ENCODE measurements at places on chromosomes 3 and 15.

DNA sequence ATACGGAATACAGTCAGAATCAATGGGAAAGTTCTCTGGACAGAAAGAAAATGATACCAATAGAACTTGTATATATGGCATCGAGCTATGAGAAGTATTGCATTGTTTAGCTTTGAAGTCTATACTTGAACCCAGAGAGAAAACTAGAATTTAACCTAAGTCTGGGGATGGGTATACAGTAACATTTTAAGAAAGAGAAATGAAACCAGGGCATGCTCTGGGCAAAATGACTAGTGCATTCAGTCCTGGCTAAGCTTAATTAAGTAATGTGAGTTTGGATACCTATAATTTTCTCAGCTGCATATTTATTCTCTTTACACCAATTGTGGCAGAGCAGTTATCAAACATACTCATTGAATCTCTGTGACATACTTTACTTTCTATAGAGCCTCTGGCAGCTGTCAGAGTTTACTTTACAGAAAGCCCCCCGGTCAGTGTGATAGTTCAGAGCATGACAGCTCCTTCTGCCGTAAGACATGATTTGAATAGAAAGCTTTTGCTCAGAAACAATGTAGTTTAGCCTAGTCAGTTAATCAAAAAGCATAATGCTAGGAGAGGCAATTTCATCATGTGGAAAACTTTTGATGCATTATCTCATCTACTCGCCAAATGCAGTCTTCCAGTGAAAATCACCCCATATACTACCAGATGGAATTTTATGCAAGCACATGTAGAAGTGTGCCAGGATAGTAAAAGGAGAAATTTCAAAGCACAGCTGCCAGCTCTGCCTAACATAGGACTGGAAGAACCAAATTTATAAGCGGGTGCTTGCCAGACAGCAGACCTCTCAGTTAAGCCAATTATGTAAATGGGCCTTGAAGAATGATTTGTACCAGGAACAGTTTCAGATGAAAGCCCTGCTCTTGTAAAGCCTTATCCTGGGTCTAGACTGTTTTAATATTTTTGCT, 40.7 kb downstream of the OXSM start:
- no peak for DNase-seq

- DNase-seq: peak; percentile 17
Observed at GRCh38 chr3:51706788-51707731, at the start of gene GRM2. TSS of gene GRM2 (plus strand) at chr3:51707068. CDS start at chr3:51708984, 1,916 bp downstream.

GRCh38 chr15:84987949-84988624, 6.4 kb downstream of the PDE8A start:
- no peak for DNase-seq

DNA sequence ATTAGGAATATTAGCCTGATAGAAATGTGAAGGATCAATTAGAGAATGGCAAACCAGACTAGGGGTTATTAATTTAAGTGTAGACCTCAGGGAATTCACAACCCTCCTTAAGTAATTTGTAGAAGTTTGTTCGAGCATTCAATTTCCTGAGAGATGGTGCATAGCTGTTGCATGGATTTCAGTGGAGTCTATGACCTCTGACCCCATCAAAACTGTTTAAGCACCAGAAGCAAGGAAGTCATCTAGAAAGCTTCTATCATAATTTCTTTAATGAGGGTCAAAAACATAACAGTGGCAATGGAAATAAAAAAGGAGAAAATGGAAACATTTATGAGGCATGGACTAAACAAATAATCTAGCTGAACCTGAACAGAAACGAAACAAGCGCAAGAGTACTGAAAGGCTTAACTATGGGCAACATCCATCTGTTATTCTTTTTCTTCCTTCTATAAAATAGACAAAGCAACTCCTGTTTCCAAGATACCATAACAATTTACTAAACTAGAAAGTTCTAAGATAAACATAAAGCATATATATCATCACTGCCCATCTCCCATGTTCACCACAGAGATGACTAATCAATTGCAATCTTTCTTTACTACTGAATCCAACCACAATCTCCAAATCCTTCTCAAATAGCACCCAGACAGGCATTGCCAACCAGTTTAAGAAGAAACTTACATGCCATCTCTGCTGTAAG, 151.4 kb downstream of the THRB start:
- DNase-seq: no peak

DNA sequence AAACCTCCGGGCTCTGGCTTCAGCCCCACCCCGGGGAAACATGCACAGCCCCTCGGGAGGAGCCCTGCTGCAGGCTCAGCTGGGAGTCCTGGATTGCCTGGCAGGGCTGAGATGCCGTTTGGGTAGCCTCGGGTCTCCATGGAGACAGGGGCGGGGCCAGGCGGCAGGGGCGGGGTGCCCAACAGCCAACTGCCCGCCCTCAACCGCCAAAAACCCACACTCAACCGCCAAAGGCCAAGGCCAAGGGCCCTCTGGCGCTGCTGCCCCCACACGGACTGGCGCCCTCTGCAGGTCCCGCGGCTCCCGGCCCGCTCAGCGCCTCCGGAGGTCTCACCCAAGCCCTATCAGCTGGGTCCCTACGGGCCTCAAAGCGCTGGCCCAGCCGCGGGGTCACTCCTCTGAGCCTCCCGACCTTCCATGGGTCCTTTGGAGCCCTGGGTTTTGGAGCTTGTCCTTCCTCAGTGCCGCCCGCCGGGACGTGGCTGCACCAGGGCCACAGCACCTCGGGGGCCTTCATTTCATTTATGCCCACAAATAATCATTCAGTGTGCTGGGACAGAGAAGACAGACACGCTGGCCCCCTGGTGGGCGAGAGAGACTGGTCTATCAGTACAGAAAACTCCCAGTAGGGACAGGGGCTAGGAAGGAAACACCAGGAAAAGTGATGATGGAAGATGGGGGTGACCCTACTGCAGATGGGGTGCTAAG, 33.5 kb upstream of the ACAD9 start:
- peak; percentile 85 for DNase-seq

- no peak for DNase-seq
Observed at GRCh38 chr3:55621026-55621422, 133.9 kb upstream of the WNT5A start.

DNA sequence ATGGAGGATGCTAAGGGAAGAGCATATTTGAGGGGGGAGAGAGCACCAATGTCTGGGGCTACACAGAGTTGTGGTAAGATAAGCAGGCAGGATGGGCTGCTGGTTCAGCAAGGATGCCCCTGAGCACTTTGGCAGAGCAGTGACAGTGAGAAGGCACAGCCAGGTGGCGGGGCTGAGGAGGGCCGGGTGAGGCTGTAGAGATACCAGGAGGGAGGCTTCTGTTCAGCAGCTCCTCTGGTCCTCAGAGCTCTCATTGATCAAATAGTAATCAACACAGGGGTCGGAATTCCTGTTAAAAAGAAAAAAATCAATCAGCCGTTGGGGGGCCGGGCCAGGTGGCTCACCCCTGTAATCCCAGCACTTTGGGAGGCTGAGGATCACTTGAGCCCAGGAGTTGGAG, 11.5 kb upstream of the XIRP1 start:
- no peak for DNase-seq

- DNase-seq: no peak
Observed at GRCh38 chr3:189780546-189781270, 149.5 kb downstream of the TP63 start.

GRCh38 chr3:157284688-157285087, 124.7 kb upstream of the CCNL1 start:
- no peak for DNase-seq

GRCh38 chr15:52617026-52617425, 48.2 kb upstream of the ARPP19 start:
- no peak for DNase-seq

DNA sequence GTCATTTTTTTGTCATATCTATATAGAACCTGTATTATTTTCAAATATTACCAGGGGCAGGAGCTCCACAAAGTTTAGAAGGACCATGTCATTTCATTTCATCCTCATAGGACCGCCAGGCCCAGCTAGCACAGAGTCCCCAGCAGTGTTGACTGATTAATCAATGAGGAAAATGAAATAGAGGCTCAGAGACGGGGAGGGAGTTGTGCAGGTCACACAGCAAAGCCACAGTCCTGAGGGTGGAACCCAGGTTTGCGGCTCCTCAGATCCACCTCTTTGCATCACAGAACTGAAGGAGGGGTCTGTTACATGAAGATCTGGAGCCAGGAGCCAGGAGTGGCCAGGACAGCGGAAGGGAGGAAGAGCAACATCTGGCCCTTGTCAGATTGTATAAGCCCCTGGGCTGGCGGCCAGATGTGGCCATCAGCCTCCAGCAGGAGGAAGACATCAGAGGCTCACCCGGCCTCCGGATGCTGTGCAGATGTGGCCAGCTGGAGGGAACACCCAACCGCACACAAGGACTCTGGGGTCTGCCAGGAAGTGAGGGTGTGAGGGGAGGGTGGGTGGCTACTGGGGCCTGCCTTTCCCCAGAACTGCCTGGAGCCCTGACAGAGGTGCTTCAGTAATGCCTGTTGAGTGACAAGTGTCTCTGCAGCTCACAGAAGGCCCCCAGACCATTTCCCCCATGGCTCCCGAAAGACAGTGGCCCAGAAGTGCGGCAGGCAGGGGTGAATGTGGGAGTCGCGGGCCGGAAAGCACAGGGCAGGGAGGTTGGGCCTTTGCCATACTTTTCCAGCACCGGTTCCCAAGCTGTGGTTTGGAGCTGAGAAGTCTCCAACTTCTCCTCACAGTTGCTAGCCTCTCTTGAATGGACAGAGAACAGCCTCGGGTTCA, 21.3 kb downstream of the EFCC1 start:
- DNase-seq: no peak

DNA sequence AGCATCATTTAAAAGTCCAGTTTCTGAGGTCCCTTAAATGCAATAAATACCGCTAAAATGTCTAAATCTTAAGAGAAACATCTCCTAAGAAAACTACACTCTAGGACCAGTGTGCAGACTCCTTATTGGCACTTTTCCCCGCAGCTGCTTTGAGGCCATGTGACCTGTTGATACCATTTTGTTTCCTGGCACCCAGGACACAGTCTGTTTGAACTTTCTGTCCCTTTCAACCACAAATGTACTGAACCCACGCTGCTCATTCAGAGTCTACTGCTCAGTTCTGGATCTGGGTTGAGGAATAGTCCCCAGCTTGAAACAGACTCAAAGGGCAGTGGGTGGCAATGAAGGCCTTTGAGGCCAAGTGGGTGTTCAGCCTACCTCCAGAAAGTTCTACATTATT, 17.1 kb downstream of the LDHAL6B start:
- no peak for DNase-seq

DNA sequence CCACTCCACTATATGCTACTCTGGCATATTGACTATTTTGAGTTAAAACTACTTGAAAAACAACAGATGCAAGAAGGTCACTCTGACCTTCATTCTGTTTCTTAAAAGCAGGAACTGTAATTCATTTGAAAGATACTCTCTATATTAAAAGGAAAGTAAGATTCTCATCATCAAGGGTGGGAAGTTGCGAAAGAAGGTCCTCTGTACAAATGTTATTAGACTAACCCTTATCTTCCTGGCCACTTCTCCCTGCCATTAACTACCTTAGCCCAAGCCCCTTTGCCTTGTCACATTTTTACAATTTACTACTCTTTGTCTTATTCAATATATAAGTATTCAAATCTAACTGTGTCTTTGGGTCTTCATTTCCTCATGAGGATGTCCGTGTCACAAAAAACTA, 16.1 kb downstream of the SIDT1 start:
- DNase-seq: no peak

- no peak for DNase-seq
Observed at GRCh38 chr3:23203708-23204330, 692 bp downstream of the UBE2E2 start.

DNA sequence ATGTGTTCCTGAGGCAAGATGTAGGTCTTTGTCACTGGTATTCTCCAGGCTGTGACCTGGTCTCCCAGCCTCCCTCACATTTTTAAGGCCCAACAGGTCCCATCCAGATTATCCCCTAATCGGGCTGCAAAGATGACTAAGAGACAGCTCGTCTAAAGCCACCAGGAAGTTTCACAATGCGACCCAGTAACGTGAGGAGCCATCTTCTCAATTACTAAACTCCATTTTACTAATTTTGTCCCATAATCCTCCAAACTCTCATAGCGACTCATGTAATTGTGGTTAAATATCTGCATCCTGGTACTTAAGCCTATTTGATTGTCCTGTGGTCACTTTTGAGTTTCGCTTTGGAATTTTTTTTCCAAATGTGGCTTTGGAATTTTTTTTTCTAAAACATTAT, 8.7 kb upstream of the PLA2G4F start:
- no peak for DNase-seq

- DNase-seq: no peak
Observed at GRCh38 chr15:36595611-36596010, 16.2 kb downstream of the CDIN1 start.

GRCh38 chr3:132404276-132404675, 13.0 kb upstream of the DNAJC13 start:
- DNase-seq: no peak

- DNase-seq: no peak
Observed at GRCh38 chr15:47870956-47871625, 153.8 kb downstream of the SEMA6D start.

- DNase-seq: no peak
Observed at GRCh38 chr3:42224658-42225421, 41.1 kb downstream of the CCK start.

Data from activated naive CD4-positive, alpha-beta T cell treated with Interleukin-2 at 50 U/mL for 16 hours (primary cell).